SK-MEL-5 (cell line): ENCODE measurements at places on chromosomes 7 and 10.

DNA sequence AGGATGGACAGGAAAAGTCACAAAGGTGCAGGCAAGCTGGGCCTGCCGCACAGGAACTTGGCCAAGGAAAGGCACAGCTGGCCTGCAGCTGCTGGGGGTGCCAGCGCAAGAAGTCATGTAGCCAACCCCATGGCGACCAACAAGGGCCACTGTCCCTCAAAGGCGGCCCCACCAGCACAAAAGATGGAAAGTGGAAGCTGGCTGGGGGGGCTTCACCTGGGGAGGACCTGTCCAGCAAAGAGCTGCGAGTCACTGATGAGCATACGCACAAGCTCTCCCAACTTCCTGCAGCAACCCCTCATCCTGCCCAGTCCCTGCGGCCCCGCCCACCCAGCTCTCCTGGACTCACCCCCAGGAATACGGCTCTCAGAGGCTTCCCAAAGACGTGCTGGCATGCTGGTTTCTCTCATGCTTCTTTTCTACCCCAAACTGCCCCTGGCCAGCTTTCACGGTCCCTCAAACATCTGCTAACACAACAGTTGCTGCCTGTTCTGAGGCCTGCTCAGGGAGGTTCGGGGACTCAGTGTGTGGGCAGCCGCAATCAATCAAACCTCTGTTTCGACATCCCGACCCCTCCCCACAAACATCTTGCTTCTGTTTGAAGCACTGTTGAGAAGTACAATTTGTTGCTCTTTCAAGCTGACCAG lies 67.6 kb downstream of the FAM53B start:
- DNase-seq, result peak; percentile 21

DNA sequence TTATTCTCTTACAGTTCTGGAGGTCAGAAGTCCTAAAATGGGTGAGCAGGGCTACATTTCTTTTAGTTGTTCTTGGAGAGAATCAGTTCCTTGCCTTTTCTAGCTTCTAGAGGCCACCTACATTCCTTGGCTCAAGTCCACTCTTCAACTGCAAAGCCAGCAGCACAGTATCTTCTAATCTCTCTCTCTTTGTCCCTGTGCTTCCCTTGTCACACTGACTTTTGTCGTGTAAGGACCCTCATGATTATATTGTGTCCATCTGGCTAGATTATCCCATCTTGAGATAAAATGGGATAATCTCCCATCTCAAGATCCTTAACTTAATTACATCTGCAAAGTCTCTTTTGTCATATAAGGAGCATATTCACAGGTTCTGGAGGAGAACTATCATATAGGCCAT lies 359.0 kb downstream of the ADRA2A start:
- DNase-seq, result no peak

GRCh38 chr7:112254156-112254555 lies 47.7 kb downstream of the ZNF277 start:
- no peak for DNase-seq

DNA sequence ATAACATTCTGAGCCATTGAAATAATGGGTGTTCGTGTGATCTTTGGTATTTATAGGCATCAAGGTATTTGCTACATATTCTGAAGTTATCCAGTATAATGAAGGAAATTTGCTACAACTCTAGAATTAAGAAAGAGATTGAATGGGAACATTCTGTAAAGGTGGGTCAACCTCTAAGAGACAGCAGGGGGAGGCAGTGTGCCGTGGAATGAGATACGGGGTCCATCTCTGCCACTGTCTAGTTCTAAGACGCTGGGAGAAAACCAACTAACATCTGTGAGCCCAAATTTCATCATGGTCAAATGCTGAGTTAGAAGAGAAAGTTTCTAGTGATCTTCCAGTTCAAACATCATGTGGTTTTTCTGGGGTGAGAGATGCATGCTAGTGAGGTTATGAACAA lies 368.9 kb downstream of the SORCS1 start:
- peak; percentile 50 for DNase-seq

- no peak for DNase-seq
Observed at GRCh38 chr10:6537770-6538169, 42.3 kb downstream of the PRKCQ start.

- no peak for DNase-seq
Observed at GRCh38 chr7:45606050-45606449, 31.9 kb downstream of the ADCY1 start.

- DNase-seq, result no peak
Observed at GRCh38 chr7:130529417-130529816, 37.5 kb downstream of the MEST start.

DNA sequence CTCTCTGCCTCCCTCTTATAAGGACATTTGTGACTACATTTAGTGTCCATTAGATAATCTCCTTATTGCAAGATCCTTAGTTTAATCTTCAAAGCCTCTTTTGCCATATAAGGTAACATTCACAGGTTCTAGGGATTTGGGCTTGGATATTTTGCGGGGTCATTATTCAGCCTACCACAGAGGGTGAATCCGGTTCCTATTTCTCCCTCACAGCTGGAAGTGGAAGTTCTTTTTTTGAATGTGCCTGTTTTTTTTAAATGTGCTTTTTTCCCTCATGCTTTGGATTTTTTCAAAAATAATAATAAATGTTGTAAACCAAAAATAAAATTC lies 17.1 kb upstream of the FAM221A start:
- no peak for DNase-seq

DNA sequence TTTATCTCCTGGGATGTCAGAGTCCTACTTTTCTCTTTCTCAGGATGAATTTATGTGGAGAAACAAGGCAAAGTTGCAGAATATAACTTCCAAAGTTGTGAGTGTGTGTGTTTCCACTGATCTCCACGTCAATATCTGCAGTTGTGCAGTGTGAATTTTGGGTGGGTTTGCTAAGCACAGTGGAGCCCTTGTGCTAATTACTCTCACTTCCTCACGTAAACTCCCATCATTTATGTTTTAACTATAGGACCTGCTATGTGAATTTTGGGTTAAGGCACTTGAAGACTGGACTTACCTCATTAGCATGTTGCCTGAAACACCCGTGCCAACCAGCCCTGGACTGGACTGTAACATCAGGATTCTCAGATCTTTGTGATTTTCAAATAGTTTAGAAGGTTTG lies 51.9 kb upstream of the NPVF start:
- DNase-seq, result no peak

GRCh38 chr7:48099781-48100180 lies 10.7 kb downstream of the UPP1 start:
- no peak for DNase-seq

DNA sequence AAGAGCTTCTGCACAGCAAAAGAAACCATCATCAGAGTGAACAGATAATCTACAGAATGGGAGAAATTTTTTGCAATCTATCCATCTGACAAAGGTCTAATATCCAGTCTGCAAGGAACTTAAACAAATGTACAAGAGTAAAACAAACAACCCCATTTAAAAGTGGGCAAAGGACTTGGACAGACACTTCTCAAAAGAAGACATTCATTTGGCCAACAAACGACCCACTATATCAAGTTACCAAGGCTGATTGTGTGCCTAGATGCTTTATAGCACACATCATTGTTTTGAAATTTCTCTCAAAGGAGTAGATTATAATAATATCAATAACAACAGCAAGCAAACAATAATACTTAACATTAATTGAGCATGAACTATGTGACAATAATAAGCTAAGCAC lies 117.1 kb downstream of the TFPI2 start:
- peak; percentile 87 for DNase-seq

DNA sequence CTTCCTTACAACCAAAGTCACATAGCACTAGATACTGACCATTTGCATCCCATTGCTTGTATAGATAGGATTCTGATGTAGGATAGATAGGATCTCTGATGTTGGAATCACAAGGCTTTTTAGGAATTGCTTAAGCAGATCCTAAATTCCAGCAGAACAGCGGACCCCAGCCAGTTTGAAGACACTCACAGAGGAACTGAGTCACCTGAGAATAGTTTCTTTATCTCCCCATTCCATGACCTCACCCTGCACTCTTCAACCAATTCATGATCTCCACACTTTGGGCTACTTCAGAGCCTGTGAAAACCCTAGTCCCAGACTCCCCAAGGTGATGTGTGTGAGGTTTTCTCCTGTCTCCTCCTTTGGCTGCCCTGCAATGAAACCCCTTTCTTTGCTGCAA lies 179.4 kb downstream of the CNTNAP2 start:
- no peak for DNase-seq

DNA sequence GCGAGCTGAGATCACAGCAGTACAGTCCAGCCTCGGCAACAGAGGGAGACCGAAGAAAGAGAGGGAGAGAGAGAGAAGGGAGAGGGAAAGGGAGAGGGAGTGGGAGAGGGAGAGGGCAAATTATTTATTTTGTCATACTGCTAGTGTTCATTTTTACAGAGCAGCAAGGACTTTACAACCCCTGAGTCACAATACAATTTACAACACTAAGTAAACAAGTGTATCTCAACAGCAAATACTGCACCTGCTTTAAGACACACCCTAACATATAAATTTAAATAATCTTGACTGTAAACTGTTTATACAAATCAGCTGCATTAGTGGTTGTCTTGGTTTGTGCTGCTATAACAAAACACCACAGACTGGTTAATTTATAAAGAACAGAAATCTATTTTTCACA lies 27.2 kb downstream of the HTR5A start:
- no peak for DNase-seq

- DNase-seq, result peak; percentile 58
Observed at GRCh38 chr7:106031300-106032035, 68.4 kb downstream of the CDHR3 start.

GRCh38 chr7:36999626-37000485 lies 275.6 kb upstream of the AOAH start:
- no peak for DNase-seq

DNA sequence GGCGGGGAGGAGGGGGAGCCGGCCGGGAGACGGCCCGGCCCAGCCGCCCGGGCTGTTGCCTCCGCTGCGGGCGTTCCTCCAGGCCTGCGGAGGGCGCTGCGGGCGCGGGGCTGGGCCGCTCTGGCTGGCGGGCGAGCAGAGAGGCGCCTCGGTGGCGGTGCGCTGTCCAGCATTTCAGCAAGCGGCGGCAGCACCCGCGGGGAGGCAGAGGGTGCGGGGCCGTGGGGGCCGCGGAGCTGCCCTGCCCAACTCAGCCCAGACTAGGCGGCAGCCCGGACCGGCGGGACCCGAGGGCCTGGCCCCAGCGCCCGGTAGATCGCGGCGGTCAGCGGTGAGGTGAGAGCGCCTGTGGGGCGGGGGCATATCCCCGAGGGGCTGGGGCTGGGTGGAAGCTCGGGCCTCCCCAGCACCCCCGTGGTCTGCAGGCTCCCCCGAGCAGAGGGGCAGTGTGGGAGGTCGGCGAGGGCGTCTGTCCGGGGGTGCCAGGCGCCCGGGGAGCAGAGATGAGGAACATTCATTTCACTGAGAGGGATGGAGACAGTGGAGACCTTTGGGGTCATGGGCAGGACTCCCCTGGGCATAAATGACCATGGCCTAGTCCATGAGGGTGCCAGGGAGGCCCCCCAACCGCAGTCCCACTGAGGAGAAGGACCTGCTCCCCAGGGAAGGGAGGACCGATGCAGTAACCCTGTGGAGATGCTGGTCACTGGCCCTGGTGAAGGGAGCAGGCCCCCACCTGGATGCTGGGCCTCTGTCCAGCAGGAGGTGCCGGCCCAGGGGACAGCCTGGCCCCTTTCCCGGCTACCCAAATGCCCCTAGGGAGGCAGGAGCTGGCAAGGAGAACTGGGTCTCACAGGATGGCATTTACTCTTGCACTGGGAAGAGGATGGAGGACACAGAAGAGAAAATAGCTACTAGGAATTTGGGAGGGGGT lies at the start of gene SRRM3:
Gene SRRM3, plus strand, starts transcription at position 165 of the 934 bp plus-strand sequence. CDS start 33,171 bp downstream, outside the sequence.
- peak; percentile 79 for DNase-seq

DNA sequence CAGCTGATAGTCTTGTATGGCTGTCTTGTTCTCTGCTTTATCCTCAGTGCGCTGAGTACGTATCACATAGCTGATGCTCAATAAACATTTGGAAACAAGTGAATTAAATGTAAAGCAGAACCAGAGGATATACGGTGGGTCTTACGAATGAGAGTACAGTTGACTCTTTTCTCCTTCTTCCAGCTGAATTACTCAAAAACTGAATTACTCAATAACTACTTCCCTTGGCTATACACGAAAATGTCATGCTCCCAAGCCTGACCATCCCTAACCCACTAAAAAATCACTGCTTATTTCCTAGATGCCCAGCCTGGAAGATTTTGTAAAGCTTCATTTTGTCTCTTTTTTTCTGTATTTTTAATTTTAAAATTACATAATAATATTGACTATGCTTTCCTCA lies 3.2 kb upstream of the RSU1 start:
- DNase-seq, result no peak

- no peak for DNase-seq
Observed at GRCh38 chr7:39317107-39317506, 249.1 kb upstream of the YAE1 start.

- no peak for DNase-seq
Observed at GRCh38 chr7:158774952-158775351, 54.4 kb downstream of the ESYT2 start.

- DNase-seq, result no peak
Observed at GRCh38 chr10:7480742-7481367, 70.0 kb upstream of the SFMBT2 start.

DNA sequence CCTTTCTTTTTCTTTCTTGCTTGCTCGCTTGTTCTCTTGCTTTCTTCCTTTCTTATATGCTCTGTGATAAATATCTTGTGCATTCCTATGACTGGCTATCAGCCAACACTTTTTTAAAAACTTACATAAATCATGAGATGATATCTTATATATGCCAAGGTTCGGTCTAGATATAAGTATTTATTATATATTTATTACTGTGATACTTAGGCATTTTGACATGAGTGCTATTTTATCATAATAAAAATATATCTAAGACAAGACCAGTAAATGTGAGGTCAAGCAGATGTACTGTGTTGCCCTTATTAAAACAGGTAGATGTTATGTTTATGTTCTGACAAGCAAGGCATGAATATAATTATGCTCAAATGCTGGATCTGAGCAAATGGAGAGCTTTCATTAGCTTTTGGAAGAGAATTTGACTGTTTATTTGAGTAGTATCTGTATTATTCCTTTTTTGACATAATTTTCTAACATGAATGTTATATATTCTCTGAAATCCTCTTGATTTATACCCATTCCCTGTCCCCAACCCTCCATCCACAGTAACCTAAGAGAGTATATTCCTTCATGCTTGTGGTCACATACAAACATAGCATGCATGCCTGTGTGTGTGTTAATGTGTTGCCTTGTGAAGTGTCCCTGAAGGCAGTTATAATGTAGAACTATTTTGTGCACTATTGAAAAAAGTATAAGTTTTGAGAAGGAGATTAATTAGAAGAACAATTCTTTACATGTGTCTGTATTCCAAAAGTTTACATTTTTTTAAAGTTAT lies 158.0 kb downstream of the HDAC9 start:
- no peak for DNase-seq

GRCh38 chr10:62058476-62058875 lies 157.0 kb downstream of the ARID5B start:
- DNase-seq, result no peak

DNA sequence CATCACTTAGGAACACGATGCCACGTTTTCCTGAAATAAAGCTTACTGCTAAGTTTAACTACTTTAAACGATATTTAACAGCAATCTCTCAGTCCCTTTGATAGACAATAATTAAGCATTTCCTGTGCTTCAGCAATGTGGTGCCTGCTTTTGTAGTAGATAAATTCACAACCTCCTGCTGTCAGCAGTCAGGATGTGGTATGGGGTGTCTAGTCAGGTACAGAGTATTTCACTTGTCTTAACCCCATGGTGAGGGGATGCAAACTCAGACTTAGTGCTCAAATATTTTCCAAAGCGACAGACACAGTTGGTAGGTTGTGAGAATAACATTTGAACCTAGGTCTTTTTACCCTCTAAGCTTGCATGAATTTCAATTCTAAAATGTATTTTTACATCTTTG lies 526.2 kb upstream of the PFKP start:
- no peak for DNase-seq

GRCh38 chr10:103967448-103968071 lies 620 bp downstream of the SLK start:
- no peak for DNase-seq

- DNase-seq, result peak; percentile 82
Observed at GRCh38 chr10:88932539-88933256, 19.9 kb downstream of the ACTA2 start.
